ENCODE measurements at places on chromosomes 3 and 15.

GRCh38 chr15:26087881-26088280 lies 224.8 kb upstream of the ATP10A start:
- DNase-seq = no peak

DNA sequence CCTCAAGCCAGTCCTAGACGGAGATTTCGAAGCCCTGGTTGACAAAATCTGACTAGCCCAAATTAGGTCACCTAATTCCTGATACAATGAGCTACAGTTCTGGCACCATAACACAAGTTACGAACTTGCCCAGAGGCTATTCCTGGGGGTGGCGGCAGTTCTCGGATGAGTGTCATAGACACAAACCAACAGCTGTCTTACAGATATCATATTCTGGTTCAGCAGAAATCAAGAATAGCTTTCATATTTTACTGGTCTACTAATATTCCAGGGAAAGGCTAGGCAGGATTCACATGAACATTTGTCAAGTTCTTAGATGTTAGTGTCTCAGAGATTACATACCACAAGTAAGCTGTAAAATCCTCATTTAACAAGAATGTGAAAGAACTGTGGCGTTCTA lies 8.8 kb downstream of the ANAPC13 start:
- DNase-seq = no peak

GRCh38 chr3:80391573-80391972 lies 623.8 kb upstream of the ROBO1 start:
- DNase-seq = no peak

DNA sequence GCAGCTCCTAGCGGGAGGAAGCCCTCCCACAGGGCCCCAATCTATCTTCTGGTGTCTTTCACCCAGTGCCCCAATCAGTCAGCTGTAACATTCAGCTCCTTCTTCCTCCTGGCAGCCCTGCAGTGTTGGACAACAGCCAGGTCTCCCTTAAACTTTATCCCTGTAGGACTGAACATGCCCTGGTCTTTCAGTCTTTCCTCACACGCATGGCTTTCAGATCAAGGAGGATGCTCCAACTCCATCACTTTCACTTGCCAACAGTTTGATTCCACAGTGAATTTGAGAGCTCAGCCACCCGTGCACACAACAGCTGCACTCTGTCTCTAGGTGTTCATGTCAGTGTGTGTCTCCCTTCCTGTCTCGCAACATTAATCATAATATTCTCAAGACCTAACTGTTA lies 28.5 kb upstream of the LRRC34 start:
- no peak for DNase-seq

- DNase-seq = no peak
Measured at GRCh38 chr3:177062052-177062732, 135.1 kb downstream of the TBL1XR1 start.

Data from stimulated activated CD4-positive, alpha-beta T cell treated with anti-CD3 and anti-CD28 coated beads, Interleukin-1b, Interleukin-23, amount 100 ng/mL, for 1 hour (primary cell).